ENCODE measurements at places on chromosomes 5 and 9.

DNA sequence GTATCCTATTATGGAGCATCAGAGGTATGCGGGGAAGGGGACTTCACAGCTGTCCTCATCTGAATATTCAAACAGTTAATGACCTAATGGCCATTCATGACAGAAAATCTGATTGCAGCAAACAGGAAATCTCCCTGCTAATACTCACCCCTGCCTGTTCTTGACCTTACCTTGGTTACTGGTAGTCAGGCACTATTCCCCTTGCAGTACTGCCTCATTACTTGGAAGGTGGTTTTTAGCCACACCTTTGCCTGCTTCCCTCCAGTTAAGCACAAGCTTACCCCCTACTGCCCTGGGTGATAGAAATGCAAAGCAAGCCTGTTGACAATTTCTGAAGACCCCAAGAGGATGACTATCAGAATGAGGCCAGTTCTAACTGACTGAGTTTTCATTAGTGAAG, 332.4 kb downstream of the NTRK2 start:
- no peak overlapping the region for H3K4me3 ChIP-seq
- no peaks in the 10 kb centered on the region for H3K4me1 ChIP-seq
- DNase-seq: no peak
- H3K27me3 ChIP-seq: peaks cover 2% of the 10 kb centered on the region
- no peaks in the 10 kb centered on the region for H3K36me3 ChIP-seq

GRCh38 chr5:11737010-11737409, 167.2 kb downstream of the CTNND2 start:
- DNase-seq: no peak
- no peak overlapping the region for H3K27ac ChIP-seq
- H3K27me3 ChIP-seq: no peaks in the 10 kb centered on the region

DNA sequence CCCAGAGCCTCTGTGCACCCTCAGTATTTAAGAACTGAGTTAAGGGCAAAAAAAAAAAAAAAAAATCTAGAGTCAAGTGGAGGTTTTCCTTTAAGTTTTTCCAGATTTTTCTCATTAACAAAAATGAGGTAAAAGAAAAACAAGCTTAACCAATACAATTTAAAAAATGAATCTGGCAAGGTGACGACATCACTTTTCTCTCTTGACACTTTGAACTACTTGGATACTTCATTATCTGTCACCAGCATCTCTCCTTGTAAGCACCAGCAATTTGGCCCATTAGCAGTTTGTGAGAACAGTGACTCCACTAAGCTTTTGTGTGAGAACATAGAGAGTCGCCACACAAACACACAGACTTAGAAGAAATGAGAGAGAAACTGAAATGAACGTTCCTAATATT, 345.7 kb upstream of the SLC30A5 start:
- no peak for DNase-seq
- H3K4me1 ChIP-seq: peaks cover 5% of the 10 kb centered on the region
- no peak overlapping the region for H3K4me3 ChIP-seq
- peak overlapping the region; percentile 95 for H3K27ac ChIP-seq
- H3K36me3 ChIP-seq: no peaks in the 10 kb centered on the region
- no peaks in the 10 kb centered on the region for H3K27me3 ChIP-seq

- H3K36me3 ChIP-seq: no peaks in the 10 kb centered on the region
- no peak for DNase-seq
- no peak overlapping the region for H3K27ac ChIP-seq
- H3K4me1 ChIP-seq: no peaks in the 10 kb centered on the region
Measured at GRCh38 chr5:27021471-27021870, 16.9 kb downstream of the CDH9 start.

DNA sequence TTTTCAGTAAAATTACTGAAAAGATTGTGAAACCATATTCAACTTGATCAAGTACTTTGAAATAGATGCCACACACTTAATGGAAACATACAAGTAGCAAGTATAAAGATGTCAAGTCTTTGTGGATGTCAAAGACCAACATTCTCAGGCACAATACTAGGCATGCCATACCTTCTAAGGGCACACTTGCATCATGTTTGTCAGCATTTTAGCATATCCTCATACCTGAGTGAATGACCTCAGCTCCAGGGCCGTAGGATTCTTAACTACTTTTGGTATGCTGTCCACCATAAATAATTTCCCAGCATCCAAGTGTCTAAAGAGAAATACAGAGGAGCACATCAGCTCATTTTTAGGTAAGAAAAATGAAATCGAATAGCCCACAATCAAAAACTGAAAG, 86.4 kb downstream of the FREM1 start:
- no peak overlapping the region for H3K4me3 ChIP-seq
- H3K36me3 ChIP-seq: no peaks in the 10 kb centered on the region
- DNase-seq: no peak
- H3K4me1 ChIP-seq: no peaks in the 10 kb centered on the region
- no peak overlapping the region for H3K27ac ChIP-seq
